ENCODE measurements at places on chromosomes 12 and 14.

- no peak for DNase-seq
These were observed 87.4 kb downstream of the HECTD4 start for GRCh38 chr12:112294793-112295192.

DNA sequence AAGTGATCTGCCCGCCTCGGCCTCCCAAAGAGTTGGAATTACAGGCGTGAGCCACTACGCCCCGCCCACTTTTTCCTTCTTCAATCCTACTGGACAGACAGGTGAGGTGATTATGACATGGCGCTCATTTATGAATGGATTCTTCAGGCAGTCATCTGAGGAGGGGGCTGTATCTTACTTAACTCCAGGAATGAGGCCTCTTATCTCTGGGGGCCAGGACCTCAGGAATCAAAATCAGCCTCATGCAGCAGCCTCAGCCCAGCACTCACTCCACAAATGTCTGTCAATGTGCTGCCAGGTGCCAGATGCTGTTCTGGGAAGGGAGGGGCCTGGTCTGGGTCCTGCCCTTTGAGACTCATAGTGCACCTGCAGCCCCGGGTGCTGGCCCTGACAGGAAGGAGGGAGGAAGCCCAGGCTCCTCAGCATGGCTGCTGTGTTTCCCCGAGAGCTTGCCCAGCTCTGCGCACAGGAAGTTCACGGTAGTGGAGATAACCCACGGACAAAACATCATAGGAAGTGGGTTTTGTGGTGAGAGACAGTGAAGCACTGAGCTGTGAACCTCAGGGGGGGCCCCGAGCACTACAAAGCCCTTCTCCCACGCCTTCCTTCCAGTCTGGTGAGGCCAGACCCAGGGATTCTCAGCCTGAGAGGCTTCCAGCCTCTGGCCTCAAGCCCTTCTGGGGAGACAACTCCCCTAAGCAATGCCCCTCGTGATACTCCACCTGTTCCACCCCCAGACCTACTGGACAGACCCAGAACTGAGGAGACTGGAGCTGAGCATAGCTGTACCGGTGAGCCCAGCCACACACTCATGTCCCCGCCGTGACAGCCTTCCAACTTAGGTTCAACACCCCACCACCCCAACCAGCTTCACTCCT is 22.3 kb downstream of the GALNT6 start:
- no peak for DNase-seq

DNA sequence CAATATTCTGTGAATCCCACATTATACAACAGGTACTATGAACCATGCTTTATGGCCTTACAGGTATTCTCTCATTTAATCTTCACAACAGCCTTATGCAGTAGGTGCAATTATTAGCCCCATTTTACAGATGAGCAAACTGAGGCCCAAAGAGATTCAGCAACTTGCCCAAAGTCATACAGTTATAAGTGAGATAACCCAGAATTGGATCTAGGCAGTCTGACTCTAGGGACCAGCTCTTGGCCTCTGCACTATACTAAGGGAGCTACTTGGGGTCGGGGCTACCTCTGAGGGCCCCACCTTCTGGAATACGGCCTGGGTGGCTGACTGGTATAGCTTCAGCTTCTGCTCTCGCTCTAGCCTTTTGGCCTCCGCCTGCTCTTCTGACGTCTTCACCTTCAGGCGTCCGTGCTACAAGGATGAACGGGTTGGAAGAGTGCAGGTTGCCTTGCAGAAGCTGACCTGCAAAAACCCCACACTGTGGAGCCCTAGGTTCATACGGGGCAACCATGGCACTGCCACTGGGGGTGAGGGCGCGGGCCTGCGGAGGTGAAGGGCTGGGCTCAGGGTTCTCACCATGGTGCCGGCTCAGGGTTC is 762 bp downstream of the RABGGTA start:
- no peak for DNase-seq

DNA sequence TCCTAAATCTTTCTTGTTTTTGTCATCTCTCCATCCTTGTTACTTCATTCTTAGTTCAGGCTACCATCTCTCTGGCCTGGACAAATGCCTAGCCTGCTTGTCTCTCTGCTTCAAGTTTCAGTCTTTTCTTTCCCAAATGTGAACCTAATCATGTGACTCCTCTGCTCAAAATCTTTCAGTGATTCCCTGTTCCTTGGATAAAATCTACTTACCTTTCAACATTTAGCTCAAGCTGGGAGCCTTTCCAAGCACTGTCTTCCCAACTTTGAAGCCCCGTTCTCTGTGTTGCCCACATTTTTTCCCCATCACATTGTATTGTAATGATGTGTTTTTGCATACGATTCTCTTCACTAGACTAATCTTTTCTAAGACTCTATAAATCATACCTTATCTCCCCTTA is 24.7 kb downstream of the SLC7A8 start:
- no peak for DNase-seq

GRCh38 chr14:54922598-54922997 is 20.0 kb upstream of the GCH1 start:
- no peak for DNase-seq

GRCh38 chr12:129337413-129337812 is 484.1 kb downstream of the GLT1D1 start:
- DNase-seq = no peak
